Cardiac muscle cell (in vitro differentiated cells and primary cell): ENCODE measurements at places on chromosomes 3 and 15.

- DNase-seq, result peak; percentile 72
Observed at GRCh38 chr3:67384760-67385397, 269.5 kb downstream of the SUCLG2 start.

- no peak for DNase-seq
Observed at GRCh38 chr3:173916799-173917198, 519.3 kb downstream of the NLGN1 start.

GRCh38 chr3:13452490-13453335, 27.4 kb upstream of the HDAC11 start:
- peak; percentile 68 for DNase-seq

DNA sequence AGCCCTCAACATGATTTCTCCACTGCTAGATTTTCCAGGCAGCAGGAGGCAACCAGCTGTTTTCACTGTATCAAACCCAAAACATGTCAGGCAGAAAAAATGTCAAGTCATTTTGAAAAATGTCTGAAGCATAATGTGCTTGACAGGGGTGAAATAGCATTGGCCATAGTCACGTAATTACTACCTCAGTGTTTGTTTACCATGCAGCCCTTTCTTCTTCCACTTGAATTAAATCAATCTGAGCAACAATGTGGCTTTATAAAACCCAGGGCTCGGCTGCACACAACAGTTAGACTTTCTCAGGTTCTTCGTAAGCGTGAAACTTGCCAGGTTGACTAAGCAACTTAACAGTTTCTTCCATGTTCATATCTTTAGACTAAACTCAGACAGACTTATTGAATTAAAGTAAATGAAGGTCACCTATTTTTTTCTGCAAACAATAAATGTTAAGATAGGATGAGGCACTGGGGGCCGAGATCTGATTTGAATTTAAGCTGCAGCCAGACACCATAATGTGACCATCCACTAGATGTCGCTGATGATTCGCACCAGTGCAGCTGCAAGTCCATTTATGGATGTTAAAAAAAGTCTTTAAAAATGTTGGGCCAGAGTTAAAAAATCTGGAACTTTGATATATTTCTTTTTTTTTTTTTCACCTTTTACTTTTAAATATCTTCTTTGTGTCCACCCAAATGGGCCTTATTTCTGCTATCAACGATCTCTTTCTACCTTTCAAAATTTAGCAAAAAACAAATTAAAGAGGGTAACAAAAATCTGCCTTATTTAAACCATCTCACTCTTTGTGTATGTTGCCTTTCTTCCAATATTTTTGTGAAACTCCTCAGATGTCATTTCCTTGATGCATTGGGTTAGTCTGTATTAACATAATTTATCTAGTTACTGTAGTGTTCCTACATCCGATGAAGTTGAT, 305.9 kb downstream of the CACNA2D3 start:
- peak; percentile 84 for DNase-seq

DNA sequence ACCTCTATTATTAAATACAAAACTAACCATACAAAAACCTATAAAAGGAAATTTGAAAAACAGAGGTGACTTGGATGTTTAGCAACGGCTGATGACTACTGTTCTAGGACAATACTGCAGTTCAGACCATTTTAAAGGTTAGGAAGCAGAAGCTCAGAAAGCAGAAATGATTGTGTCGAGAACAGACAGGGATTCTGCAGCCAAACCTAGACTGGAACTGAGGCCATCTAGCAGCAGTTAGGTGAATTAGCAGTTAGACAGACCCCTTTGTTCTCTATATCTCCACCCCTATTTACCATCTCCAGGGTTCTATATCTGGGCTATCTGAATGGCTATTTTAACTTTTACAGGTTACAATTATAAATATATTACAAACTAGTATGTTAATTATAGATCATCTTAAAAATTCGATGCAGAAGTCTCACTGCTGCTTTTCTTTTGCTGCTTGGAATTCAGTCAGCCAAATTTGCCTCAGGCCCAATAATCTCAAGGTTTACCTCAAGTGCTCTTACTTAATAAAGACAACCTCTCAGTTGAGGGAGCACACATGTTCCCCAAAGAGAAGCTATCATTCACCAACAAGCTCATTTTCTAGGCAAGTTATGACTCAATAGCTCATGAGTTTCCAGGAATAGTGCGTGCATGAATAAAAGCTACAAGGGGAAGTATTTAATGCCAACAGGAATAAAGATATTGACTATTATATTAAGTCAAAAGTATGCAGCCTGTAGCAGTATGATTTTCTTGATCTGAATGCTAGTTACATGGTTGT, 9.3 kb upstream of the IL1RAP start:
- DNase-seq, result peak; percentile 18

DNA sequence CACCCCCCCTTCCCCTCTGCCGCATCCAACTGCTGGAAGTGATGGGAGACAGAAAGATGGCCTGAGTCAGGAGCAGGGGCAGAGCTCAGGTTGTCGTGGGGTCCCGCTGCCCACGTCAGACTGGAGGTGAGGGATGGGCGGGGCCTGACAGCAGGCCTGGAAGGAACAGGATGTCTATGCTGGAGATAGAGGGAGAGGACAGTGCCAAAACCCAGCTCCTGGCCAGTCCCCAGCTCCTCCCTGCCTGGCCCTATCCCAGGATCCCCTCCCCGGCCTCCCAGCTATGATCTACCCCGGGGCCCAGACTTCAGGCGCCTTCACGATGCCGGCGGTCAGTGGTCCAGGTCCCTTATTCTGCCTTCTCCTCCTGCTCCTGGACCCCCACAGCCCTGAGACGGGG, at the start of gene LMAN1L:
Gene LMAN1L (plus strand): TSS at position 303 of the 400 bp plus-strand sequence. CDS start 20 bp downstream, at position 323.
- DNase-seq, result peak; percentile 49

DNA sequence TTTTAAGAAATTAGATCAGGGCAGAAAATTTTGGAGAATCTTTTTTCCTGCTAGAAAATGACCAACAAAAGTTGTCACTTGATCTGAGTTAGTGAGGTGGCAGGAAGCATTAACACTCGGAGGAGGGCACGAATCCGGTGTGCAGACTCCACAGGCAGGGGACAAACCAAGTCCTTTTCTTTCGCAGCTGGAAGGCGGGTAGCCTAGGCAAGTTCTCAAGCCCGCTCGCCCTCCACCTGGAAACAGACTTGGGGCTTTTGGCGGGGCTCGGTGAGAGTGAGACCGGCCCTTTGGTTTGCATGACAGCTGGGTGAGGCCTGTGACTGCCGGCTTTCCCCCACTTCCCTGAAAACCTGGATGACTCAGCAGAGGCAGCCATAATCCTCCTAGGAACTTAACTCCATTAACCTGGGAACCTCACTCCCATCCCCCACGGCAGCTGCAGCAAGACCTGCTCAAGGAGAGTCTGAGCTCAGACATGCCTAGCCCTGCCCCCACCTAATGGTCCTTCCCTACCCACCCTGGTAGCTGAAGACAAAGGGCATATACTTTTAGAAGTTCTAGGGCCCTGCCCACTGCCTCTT, 134.8 kb downstream of the MFSD1 start:
- DNase-seq, result no peak

DNA sequence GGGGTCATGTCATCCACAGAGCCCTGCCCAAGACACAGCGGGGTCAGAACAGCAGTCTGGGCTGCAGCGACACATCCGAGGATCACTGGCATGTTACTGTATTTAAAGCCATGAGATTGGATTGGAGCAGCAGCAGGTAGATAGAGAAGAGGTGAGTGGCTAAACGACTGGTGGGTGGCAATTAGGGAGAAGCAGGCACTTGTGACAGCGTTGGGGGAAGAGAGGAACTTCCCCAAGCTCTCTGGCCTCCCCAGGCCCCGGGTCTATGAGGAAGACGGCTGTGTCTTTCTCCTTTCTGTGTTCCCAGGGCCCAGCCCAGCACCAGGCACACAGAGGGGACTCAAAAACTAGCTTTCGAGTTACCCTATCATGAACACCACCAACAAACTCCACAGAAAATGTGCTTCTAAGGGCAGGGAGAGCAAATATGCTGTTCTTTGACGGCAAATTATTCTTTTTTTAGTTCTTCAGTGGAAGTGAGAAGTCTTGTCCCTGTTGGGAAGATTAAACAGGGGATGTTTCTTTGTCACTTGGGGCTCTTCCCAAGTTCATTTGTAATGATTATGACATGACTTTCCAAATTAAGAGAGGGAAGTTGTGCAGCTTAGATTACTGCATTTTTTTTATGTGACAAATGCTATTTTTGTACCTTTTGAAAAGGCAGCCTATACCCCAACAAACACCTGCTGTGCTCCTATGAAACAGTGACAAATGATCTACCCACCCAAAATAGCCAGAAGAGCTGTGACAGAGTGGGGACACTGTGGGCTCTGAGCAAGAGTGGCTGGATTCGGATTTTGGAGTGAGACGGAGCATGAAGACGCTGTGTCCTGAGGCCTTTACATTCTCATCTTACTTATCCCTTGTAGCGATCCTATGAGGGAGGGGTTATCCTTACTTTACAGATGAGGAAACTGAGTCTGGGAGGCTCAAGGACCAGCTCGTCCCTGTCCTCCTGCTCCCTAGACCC, 7.2 kb upstream of the SYNM start:
- DNase-seq, result no peak

GRCh38 chr3:30760040-30760695, 134.3 kb downstream of the GADL1 start:
- no peak for DNase-seq

DNA sequence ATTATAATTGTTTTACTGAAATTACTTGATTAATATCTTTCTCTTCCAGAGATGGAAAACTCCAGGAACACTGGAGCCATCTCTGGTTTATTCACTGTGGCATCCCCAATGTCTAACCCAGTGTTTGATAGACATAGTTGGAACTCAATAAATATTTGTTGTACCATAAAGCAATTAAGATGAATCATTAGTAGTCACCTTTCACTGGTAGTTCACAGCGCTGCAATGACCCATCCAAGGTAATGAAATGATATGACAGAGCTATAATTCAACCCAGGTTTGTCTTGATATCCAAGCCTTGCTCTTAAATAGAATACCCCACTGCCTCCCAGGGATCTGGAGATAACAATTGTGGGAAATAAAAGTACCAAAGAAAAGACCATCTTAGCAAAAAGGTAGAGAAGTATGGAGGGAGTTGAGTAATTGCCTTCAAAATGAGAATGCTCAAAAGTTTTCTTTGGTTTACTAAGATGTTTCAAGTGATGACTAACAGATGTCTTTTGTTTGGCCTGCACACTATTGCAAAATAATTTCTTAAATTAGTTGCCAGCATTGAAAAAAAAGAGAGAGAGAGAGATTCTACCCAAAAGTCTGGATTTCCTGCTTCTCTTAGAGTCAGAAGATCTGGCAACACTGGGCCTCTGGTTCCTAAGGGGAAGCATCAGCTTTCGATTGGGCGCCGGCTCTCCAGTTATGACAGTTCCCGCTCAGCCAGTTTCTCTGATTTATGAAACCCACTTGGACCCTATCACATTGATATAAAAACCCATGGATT, 348.5 kb downstream of the ERC2 start:
- peak; percentile 83 for DNase-seq

GRCh38 chr3:13440204-13440817, 20.2 kb upstream of the NUP210 start:
- DNase-seq, result no peak

DNA sequence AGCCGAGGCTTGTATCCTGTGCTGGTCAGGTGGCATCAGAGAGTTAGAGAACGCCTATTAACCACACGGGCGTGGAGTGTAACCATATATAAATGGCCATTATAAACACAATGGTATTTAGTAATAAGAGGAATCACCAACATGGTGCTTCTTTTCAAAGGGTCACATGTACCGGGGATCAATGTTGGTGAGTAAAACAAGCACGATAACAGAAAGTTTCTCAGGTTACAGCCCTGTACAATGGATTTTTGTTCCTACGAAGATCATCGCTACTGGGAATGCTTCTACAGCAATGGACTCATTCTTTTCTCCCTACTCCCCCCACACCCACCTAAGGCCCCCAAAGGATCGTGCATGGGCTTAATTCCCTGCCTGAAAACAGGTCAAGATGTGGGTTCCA, 42.5 kb downstream of the MEIS2 start:
- no peak for DNase-seq

- peak; percentile 93 for DNase-seq
Observed at GRCh38 chr3:194129581-194130133, 6.3 kb upstream of the HES1 start.

DNA sequence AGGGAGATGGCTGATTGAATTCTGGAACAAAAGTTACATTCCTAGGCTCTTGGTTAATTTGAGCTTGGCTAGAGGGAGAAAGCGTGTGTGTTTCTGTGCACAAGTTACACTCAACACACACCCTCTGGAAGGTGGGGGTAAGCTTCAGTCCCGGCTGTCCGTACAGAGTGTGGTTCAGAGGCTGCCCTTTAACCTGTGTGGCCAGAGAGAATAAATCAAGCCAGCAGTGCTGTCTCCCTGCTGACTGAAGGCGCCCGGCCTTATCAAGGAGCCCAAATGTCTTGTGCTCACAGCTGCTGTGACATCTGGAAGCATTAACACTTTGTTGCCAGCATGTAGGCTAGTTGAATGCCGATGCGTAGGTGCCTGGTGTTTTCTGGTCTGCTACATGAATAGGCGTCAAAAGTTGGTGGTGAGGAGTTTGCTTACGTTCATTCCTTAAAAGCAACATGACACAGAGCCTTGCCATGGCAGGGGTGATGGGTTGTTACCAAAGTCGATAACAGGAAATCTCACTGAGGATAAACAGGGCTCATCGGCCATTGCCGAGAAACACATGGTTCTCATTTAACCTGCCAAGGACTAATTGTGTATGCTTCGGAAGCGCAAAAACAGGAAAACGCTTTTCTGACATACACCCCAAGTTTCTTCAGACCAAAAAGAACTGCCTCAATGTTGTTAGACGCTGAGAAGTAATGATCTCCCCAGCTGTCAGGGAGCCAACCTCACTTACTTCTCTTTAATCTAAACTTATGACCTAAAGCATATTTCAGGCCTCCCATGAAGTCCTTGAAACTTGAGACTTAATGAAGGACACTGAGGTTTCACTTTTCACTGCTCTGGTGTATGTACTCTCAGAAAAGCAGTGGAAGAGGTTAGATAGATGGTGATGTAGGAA, 95.8 kb upstream of the CTDSPL start:
- DNase-seq, result peak; percentile 68

GRCh38 chr3:64360280-64360679, 135.0 kb upstream of the PRICKLE2 start:
- DNase-seq, result no peak

DNA sequence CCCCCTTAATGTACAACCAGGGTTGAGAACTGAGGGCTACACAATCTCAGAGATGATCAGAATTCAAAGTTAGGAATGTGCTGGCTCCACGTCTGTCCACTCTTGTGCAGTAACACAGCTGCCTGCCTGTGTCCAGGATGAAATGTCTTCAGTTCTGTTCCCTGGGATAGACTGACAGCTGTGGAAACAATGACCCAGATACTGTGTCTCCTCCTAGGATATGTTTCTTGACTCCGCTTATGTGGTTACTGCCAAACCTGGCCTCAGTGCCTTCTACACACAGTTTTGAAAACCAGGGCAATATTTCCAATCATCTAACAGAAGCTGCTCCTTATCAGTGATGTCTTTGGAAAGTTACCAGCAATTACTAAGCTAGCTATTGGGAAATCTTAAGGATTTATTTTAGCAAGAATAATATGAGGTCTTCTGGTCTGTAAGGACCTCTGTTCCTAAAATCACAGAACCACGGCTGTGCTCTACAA, 67.6 kb downstream of the NOX5 start:
- DNase-seq, result peak; percentile 95

DNA sequence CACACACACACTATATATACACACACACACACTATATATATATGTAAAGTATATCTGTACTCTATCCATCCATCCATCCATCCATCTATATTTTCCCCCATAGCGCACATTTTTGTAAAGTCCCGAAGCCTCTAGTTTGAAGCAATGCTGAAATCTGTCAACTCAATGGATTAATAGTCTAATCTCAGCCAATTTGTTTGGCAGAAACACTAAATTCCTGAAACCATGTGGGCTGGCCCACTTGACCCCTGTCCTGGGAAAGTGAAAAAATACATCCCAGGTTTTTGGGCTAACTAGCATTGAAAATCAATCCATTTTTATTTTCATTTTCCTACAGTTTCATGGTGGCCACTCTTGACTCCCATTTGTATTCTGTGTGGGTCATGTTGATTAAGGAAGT, 166.7 kb downstream of the SLCO3A1 start:
- peak; percentile 6 for DNase-seq
